ENCODE measurements at places on chromosomes 7 and 10. TPM values are rescaled to one million over a fixed set of nuclear protein-coding genes. Genes with fewer than 3 reads are reported as not detected.

Gene SPAG6
- total RNA-seq: 0.81 TPM

Gene HYCC1
- total RNA-seq: 43.4 TPM

Gene OR2A7
- 2.0 TPM for total RNA-seq

Gene SEC31B
- 5.1 TPM for total RNA-seq

Gene METTL27
- 1.7 TPM for total RNA-seq

Gene ZPBP
- not detected for total RNA-seq

Gene TRDMT1
- total RNA-seq: 11.0 TPM

GRCh38 chr10:126592901-126593300 is 77.6 kb downstream of the C10orf90 start:
- no peaks in the 10 kb centered on the region for H3K4me1 ChIP-seq
- no peak overlapping the region for H3K4me3 ChIP-seq
- H3K27me3 ChIP-seq: no peaks in the 10 kb centered on the region
- DNase-seq: no peak
- no peak overlapping the region for H3K27ac ChIP-seq

- H3K36me3 ChIP-seq: no peaks in the 10 kb centered on the region
- no peak within 1 kb of the TSS for H3K4me3 ChIP-seq
- H3K4me1 ChIP-seq: no peaks in the 10 kb centered on the region
- no peak for DNase-seq
- H3K27me3 ChIP-seq: peaks cover 2% of the 10 kb centered on the region
- no peak within 1 kb of the TSS for H3K27ac ChIP-seq
Observed at GRCh38 chr10:49187950-49188761, at the start of gene TMEM273. TSS of gene TMEM273 (minus strand) at chr10:49188391. CDS start at chr10:49188336, 55 bp downstream.

GRCh38 chr7:88396295-88396947 is 89.7 kb upstream of the STEAP4 start:
- no peaks in the 10 kb centered on the region for H3K27me3 ChIP-seq
- no peak for DNase-seq
- H3K27ac ChIP-seq: no peak overlapping the region
- H3K36me3 ChIP-seq: no peaks in the 10 kb centered on the region
- H3K4me1 ChIP-seq: peaks cover 17% of the 10 kb centered on the region
- no peak overlapping the region for H3K4me3 ChIP-seq

DNA sequence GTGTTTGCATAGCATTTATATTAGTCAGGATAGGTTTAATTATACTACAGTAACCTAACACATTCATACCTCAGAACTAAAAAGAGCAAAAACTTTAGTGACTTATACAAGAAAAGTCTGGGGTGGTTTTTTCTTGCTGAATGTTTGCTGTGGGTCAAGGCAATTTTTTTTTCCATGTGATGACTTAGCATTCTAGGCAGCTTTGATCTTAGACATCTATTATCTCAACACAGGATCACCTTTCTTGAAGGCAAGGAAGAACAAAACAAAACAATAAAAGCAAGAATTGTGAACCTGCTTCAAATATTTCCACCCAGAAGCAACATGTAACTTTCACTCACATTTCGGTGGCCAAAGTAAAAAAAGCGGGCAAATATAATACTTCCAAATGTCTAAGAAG is 20.7 kb upstream of the CBLL1 start:
- no peak overlapping the region for H3K27ac ChIP-seq
- DNase-seq: no peak
- H3K4me3 ChIP-seq: no peak overlapping the region
- H3K27me3 ChIP-seq: no peaks in the 10 kb centered on the region

GRCh38 chr10:48632166-48632565 is 27.3 kb upstream of the ARHGAP22 start:
- no peaks in the 10 kb centered on the region for H3K4me1 ChIP-seq
- H3K36me3 ChIP-seq: no peaks in the 10 kb centered on the region
- H3K4me3 ChIP-seq: no peak overlapping the region

- H3K27me3 ChIP-seq: no peaks in the 10 kb centered on the region
- no peak overlapping the region for H3K4me3 ChIP-seq
- no peaks in the 10 kb centered on the region for H3K36me3 ChIP-seq
- DNase-seq: no peak
- no peak overlapping the region for H3K27ac ChIP-seq
- H3K4me1 ChIP-seq: no peaks in the 10 kb centered on the region
Observed at GRCh38 chr7:115059321-115059720, 137.4 kb downstream of the MDFIC start.

- no peaks in the 10 kb centered on the region for H3K36me3 ChIP-seq
- H3K4me3 ChIP-seq: no peak overlapping the region
- no peaks in the 10 kb centered on the region for H3K4me1 ChIP-seq
- H3K27ac ChIP-seq: no peak overlapping the region
- H3K27me3 ChIP-seq: no peaks in the 10 kb centered on the region
Observed at GRCh38 chr10:114800361-114800760, 21.2 kb upstream of the FHIP2A start.

GRCh38 chr7:39086638-39087360 is 109.1 kb downstream of the POU6F2 start:
- no peaks in the 10 kb centered on the region for H3K27me3 ChIP-seq
- DNase-seq: no peak
- H3K4me1 ChIP-seq: no peaks in the 10 kb centered on the region
- no peaks in the 10 kb centered on the region for H3K36me3 ChIP-seq
- H3K27ac ChIP-seq: no peak overlapping the region

DNA sequence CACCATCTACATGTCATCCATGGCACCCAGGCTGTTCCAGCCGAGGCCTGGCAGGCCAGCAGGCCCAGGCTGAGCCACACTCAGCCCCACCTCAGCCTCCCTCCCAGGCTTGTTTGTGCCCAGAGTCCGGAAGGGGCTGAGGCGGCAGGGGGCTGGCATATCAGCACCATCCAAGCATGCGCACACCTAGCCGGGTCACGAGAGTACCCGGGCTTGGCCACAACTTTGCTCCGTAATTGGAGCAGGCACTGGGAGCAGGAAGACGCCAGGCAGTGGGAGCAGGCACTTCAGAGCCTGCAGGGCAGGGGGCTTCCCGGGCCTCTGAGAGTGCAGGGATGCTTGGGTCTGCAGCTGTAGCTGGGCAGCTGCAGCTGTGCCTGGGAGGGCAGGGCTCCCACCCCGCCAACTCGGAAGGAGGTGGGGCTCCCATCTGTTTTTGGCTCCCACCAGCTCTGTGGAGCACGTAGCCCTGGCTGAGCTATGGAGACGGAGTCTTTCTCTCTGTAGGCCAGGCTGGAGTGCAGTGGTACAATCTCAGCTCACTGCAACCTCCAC is 15.2 kb upstream of the TSPAN15 start:
- H3K4me3 ChIP-seq: no peak overlapping the region
- H3K4me1 ChIP-seq: peaks cover 35% of the 10 kb centered on the region
- no peaks in the 10 kb centered on the region for H3K36me3 ChIP-seq
- DNase-seq: no peak
- no peaks in the 10 kb centered on the region for H3K27me3 ChIP-seq

DNA sequence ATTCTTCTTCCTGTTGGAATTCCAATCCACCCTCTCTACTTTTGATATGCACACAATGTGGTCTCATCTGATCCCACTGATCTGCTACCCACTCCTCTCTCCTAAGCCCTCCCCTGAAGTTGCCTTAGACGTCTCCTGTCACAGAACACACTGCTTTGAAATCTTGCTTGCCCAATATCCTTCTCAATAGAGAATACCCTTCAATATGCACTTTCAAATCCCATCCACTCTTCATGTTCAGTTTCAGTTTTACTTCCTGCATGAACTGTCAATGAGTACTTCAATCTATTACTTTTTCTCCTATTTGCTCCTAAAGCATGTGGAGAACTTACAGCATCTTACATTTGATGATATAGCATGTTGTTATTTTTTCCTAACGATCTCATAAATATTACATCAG is 93.5 kb downstream of the UPF2 start:
- H3K27ac ChIP-seq: no peak overlapping the region
- peaks cover 11% of the 10 kb centered on the region for H3K4me1 ChIP-seq
- H3K4me3 ChIP-seq: no peak overlapping the region
- H3K36me3 ChIP-seq: peaks cover 2% of the 10 kb centered on the region
- no peak for DNase-seq

- H3K4me1 ChIP-seq: 0 out of 2 replicates have a peak, but pooled peaks cover 4% of the 10 kb centered on the region
- peaks cover 4% of the 10 kb centered on the region for H3K36me3 ChIP-seq
- no peak for DNase-seq
- H3K27me3 ChIP-seq: no peaks in the 10 kb centered on the region
Observed at GRCh38 chr10:14507176-14507575, 176.5 kb upstream of the FRMD4A start.

DNA sequence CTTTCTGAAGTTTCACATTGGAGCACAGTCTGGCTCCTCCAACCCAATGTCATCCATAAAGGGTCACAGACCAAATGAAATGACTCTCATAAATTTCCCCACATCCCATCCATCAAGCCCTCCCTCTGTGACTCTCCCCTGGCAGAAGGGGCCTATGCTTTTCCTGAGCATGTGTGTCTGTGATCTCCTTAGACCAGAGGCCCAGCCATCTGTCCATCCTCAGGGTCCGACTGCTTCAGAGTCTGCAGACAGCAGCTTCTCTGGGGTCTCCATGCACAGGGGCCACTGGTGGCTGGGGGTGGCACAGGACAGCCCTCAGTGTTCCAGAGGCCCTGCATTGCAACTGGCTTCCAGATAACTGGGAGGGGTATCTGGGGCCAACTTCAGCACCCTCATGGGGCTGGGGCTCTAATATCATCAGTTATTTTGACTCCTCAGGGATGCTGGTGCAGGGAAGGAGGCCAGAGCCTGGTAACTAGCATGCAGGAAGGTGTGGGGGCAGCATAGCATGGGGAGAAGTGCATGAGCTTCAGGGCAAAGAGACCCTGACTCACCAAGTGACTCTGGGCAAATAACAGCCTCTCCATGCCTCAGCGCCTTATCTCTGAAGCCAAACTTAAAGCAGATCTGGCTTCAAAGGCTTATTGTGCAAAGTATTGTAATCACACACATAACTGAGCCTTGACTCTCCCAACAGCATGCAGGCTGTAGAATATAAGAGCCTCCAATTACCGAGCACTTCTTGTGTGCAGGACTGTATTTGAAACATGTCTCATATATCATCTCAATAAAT is 266.9 kb downstream of the GRID1 start:
- H3K36me3 ChIP-seq: no peaks in the 10 kb centered on the region
- H3K4me1 ChIP-seq: no peaks in the 10 kb centered on the region
- no peak overlapping the region for H3K4me3 ChIP-seq

GRCh38 chr10:15719899-15720634 is at the start of gene ITGA8:
TSS of gene ITGA8 (minus strand) at chr10:15719922. CDS start at chr10:15719771, 151 bp downstream.
- H3K27me3 ChIP-seq: no peaks in the 10 kb centered on the region
- no peaks in the 10 kb centered on the region for H3K4me1 ChIP-seq
- H3K36me3 ChIP-seq: no peaks in the 10 kb centered on the region
- no peak within 1 kb of the TSS for H3K27ac ChIP-seq

DNA sequence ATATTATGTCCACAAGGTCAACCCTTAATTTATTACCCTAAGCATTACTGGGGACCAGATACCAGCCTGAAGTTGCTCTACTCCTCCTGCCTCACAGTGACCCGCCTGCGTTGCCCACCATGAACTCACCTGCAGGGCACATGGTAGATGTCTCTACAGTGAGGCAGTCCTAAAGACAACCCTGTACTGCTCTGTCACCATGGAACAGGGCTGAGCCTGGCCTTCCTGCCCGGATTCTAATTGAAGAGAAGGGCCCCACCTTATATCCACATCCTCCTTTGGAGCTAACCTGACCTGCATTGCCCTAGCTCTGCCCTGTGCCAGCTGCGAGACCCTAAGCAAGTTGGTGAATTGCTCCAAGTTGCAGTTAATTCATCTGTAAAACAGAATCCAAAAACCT is 4.1 kb downstream of the SH3PXD2A start:
- no peak overlapping the region for H3K27ac ChIP-seq
- no peak overlapping the region for H3K4me3 ChIP-seq
- DNase-seq: no peak
- peaks cover 2% of the 10 kb centered on the region for H3K36me3 ChIP-seq
- no peaks in the 10 kb centered on the region for H3K27me3 ChIP-seq
- H3K4me1 ChIP-seq: peaks cover 11% of the 10 kb centered on the region

DNA sequence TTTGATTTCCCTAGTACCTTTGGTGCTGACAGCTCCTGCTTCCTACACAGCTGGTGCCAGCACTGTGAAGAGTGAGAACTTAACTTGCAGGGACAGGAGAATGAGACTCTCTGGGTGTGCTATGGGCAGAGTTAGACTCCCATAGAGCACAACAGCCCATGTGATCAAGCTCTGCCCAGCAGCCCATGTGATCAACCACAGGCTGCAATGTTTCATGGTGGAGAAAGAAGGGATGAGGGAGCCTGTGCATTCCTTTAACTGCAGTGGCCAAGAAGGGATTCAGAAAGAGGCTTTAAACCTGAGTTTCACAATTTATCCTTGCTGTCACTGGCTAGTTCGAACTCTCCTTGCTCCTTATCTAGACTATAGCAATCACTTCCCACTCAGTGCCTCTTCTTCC is 10.0 kb upstream of the MEST start:
- no peak overlapping the region for H3K4me3 ChIP-seq
- H3K27me3 ChIP-seq: no peaks in the 10 kb centered on the region
- no peaks in the 10 kb centered on the region for H3K36me3 ChIP-seq
- peaks cover 7% of the 10 kb centered on the region for H3K4me1 ChIP-seq
- no peak for DNase-seq

DNA sequence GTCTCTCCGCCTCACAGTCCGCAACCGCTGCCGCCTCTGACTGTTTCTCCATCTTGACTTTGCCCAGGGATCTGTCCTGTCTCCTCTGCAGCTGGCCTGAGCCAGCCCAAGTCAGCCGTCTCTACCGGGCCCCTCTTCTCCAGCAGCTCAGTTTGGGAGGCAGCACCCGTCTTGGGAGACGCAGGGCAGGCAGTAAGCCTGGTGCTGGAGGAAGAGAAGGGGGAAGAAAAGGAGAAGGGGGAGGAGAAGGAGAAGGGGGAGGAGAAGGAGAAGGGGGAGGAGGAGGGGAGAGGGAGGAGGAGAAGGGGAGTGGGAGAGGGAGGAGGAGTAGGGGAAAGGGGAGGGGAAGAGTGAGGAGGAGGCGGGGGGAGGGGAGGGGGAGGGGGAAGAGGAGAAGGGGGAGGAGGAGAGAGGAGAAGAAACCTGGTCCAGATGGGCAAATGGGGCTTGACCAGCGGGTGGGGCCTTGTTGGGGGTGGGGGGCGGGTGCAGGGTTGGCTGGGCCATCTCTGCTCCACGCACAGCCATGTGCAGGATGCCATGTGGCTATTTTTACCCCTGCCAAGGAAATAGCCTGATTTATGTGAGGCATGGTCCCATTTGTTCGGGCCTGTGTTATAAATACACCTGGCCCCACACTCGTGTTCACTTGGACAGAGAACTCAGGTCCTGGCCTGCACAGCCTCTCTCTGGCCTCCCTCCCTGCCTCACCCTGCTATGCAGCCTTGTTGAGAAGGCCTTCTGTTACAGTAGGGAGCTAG is 35.9 kb upstream of the FZD9 start:
- H3K4me3 ChIP-seq: no peak overlapping the region
- H3K36me3 ChIP-seq: no peaks in the 10 kb centered on the region
- no peaks in the 10 kb centered on the region for H3K4me1 ChIP-seq
- no peak overlapping the region for H3K27ac ChIP-seq
- no peaks in the 10 kb centered on the region for H3K27me3 ChIP-seq
- DNase-seq: no peak
